Mammary epithelial cell (primary cell): ENCODE measurements at places on chromosomes 11 and 22. TPM values are rescaled to one million over a fixed set of nuclear protein-coding genes. Genes with fewer than 3 reads are reported as not detected.

DNA sequence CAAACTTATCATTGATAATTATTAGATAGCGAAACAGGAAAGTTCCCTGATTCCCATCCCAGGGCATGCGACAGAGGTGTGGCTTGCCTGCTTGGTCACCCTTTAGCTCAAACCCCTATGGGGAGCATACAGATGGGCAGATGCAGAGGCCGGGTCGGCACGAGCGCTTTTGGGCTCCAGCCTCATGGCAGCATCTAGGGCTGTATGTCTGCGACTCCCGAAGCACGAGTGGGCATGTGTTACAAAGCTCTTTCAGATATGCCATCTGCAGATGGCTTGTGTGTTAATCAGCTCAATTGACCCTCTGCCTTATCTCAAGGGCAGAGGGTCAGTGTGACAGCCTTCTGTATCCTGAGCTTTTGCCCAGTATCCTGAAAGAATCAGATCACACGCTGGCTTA, 2069.3 kb upstream of the RAG2 start:
- no peak for DNase-seq

The OR6Q1 gene
- total RNA-seq: not detected

GRCh38 chr11:34513682-34514449, at the start of gene ELF5:
Gene ELF5 (minus strand): TSS chr11:34513794. CDS start chr11:34505749, 8,045 bp downstream.
- no peak for DNase-seq

GRCh38 chr11:118923721-118924587, 1.8 kb downstream of the BCL9L start:
- DNase-seq: peak; percentile 35

DNA sequence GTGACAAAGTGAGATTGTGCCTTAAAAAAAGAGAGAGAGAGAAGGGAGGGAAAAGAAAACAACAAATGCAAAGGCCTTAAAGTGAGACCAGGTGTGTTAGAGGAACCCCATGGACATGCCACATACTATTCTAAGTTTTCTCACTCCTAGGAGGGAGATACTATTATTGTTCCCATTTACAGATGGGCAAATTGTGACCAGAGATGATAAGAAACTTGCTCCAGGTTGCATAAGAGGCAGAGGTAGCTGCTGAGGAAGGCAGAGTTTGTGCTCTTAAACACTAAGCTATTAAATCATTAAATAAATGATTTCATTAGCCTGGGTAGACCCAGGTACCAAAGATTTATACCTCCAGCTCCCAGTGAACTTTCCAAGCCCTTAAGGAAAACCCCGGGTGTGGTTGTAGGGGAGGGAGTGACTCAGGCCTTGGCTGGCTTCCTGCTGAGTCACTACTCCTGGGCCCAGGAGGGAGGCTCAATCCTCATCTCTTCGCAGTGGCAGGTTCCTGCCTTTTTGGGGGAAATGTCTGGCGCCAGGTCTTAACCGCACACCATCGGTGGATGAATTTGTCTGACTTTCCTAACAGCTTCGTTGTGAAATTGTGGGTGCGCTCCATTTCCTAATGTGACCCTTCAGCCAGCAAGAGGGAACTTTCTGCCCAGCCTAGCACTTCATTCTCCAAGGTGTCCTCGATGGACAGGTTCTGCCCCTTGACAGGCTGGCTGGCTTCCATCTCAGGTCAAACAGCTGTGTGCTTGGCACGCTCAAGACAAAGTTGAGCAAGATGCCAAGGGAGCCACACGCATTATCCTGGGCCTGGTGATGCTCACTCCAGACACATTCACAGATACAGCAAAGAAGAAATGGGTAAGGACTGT, 33.4 kb upstream of the PTPRJ start:
- DNase-seq: peak; percentile 98

DNA sequence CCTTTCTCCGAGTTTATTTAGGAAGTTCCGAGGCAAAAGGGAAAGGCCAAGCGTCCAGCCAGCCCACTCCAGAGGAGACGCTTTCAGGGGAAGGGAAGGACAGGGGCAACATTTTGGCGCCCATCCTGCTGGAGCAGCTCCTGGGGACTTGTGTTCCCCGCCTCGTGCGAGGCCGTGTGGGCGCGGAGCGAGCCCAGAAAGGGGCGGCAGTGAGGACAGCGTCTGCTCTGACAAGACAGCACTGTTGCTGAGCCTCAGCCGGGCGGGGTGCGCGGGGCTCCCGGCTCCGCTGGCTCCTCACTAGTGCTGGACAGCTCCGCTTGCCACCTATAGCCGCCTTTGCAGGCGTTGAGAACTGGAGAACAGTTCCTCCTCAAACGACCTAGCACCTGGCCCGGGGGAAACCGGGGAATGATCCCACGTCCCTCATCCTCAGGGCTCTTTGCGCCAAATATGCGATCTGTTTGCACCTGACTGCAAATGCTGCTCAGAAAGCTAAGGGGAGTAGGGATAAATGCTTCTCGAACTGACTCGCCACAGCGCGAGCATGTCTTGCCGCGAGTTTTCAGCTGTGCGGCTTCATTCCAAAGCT, 722 bp upstream of the GUCY1A2 start:
- DNase-seq: peak; percentile 53

DNA sequence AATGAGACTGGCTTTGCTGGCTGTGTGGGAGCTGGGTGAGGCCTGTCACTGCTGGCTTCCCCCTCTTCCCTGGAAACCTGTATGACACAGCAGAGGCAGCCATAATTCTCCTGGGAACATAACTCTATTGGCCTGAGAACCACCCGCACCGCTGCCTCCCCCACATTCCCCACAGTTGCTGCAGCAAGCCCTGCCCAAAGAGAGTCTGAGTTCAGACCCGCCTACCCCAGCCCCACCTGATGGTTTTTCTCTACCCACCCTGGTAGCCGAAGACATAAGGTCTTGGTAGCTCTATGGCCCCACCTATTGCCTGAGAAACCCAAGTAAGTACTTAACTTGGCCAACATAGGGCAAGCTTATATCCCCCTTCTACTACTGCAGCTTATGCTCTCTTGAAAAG, 174.8 kb downstream of the C11orf91 start:
- no peak for DNase-seq

GRCh38 chr11:126163074-126163700, 48.3 kb downstream of the RPUSD4 start:
- peak; percentile 72 for DNase-seq

DNA sequence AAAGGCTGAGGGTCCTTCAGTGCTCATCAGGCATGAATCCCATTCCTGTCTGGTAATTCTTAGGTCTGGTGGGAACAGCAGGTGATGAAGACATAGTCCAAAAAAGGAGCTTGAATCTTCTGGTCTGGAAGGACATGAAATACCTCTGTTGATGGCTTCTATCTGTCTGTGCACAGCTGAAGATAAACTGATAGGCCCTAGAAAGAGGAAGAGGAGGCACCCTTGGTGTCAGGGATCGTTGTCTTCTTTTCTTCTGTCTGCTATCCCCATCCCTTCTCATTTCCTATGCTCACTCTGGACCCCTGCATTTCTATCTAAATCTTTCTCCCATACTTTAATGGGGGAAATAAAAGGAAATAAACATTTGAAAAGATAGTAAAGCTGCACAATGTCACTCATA, 9.4 kb downstream of the AGBL2 start:
- no peak for DNase-seq

The SOX10 gene
- 10.7 TPM for total RNA-seq

DNA sequence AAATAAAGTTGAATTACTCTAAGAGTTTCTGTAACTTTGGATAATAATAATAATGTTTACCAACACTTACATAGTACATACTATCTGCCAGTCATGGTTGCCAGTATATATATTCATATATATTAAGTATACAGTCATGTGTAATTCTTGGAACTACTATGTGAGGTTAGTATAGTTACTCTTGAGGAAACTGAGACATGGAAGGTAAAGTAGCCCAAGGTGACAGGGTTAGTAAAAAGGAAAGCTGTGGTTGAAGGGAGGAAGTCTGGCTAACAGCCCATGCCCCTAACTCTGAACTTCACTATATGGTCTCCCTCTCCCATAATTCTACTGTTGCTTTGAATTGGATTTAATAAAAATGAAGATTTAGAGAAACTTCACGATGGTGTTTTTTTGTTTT, 24.9 kb downstream of the FDX1 start:
- no peak for DNase-seq

- DNase-seq: no peak
Observed at GRCh38 chr11:34874202-34874601, 42.0 kb downstream of the APIP start.

GRCh38 chr11:6260207-6260726, 629 bp downstream of the CCKBR start:
- DNase-seq: no peak

DNA sequence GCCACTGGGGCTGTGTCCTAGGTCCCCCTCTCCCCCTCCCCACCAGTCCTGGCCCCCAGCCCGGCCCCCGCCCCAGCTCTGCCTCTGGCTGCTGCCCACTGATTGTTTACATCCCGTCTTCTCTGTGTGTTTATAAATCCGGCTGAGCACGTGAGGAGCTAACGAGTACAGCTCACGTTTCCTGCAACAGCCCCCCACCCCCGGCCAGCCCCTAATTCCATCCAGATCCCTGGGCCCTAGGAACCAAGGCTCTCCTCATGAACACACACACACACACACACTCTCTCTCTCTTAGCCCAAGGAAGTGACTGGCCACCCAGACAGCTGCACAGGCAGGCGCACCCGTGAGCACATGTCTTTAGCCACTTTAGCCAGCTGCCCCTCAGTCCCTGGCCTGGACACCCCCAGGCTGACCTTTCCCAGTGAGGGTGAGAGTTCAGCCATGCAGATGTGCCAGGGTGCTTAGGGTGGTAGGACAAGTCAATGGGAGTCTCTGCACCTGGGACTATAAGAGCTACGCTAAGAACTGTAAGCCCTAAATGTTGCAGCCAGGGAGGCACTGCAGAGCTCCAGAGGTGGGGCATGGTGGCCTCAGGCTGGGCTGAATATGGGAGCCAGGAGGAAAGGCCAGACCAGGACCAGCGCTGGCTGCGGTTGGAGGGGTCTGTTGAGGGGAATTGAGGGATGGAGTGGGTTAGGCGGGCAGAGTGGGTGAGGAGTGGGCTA, 2.9 kb downstream of the CLCF1 start:
- DNase-seq: no peak

DNA sequence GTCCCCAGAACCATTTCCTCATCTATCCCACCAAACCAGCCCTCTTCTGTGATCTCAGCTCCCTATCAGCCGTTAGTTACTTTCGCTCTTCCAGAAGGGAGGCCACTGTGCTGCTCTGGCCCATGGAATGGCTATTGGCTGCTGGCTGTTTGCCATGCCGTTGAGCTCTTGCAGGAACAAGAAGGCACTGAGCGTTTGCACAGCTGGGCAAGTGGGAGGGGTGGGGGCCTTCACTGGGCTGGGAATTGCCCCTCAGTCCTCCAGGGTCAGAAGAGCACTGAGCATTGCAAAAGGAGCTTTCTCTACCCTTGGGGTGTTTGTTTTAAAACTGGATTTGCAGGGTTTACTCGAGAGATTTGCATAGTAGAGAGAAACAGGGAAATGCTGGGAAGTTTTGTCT, 129.0 kb upstream of the PARVA start:
- no peak for DNase-seq

GRCh38 chr11:5624489-5625279, at the start of gene TRIM34:
Gene TRIM34 (plus strand): TSS chr11:5625001. CDS start chr11:5632332, 7,331 bp downstream.
- peak; percentile 76 for DNase-seq

DNA sequence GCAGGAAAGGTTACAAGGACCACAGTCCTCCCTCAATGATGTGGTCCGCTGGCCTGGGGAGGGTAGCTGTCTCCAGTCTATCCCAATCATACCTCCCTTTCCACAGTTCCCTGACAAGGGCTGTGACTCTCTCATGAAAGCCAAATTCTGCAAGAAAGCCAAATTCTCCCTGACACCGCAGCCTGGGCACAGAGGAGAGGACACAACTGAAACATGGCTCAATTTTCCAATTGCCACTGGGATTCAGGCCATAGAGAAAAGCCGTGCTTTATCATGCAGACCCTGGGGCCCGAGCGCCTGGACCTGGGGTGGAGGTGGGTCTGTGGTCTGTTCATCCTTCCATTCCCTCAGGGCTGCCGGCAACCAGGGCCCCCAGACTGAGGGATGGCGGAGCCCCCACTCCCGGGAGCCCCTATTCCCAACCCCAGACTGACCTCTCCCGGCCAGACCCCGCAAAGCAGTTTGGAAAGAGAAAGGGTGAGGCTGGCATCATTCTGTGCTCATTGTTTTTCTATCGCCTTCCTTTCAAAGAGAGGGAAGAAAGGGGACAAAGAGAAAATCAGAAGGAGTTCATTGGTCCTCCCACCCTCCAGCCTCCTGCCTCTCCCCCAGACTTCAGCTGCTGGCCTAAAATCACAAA, 239.5 kb downstream of the BUD13 start:
- DNase-seq: no peak

DNA sequence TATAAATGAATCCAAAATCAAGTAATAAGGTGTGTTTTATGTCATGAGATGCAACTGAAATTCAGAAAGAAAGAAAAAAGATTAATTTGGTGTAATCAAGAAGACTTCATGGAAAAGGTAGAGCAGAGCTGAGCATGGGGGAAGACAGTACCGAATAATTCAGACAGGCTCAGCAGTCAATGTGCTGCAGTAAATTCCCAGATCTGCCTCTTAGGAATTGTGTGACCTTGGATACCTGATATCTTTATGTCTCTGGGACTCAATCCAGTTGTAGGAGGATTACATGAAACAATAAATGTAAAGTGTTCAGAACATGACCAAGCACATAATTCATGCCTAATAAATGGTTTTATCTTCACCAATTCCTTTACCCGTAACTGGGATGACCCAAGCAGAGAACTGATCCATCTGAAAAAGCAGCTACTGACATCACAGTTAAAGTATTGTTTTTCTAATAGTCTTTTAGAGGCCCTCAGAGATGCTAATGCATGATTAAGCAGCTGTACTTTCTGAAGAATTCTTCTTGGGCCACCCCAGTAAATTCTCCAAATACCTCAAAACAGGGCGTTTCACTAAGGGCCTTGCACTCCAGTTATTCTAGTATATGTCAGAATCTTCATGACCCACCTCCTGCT, 7.8 kb downstream of the MS4A12 start:
- no peak for DNase-seq

GRCh38 chr11:118957968-118958367, 1.9 kb downstream of the UPK2 start:
- no peak for DNase-seq

GRCh38 chr11:46388619-46389449, 2.7 kb downstream of the CHRM4 start:
- DNase-seq: no peak

The CD59 gene
- 1,054 and 1,326 TPM in 2 replicates for total RNA-seq

The CASP5 gene
- total RNA-seq: not detected in 2 replicates
